ENCODE measurements at places on chromosomes 2 and 18.

GRCh38 chr2:9217838-9218770 lies 11.5 kb downstream of the ASAP2 start:
- no peak for DNase-seq

DNA sequence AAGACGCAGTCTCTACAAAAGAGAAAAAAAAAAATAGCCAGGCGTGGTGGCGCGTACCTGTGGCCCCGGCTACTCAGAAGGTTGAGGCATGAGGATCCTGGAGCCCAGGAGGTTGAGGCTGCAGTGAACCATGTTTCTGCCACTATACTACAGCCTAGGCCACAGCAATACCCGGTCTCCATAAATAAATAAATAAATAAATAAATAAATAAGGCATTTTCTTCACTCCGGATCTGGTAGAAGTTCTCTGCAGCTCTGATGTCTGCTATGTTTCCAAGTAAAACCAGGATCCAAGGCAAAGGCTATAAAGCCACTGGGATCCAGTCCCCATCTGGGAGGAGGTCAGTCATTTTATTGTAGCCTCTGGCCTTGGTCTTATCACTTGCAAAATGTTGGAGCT lies 15.5 kb downstream of the NFE2L2 start:
- DNase-seq, result no peak

GRCh38 chr18:14964002-14964401 lies 216.0 kb downstream of the ANKRD30B start:
- DNase-seq, result no peak

- no peak for DNase-seq
Measured at GRCh38 chr2:159396799-159397198, 110.3 kb upstream of the WDSUB1 start.

DNA sequence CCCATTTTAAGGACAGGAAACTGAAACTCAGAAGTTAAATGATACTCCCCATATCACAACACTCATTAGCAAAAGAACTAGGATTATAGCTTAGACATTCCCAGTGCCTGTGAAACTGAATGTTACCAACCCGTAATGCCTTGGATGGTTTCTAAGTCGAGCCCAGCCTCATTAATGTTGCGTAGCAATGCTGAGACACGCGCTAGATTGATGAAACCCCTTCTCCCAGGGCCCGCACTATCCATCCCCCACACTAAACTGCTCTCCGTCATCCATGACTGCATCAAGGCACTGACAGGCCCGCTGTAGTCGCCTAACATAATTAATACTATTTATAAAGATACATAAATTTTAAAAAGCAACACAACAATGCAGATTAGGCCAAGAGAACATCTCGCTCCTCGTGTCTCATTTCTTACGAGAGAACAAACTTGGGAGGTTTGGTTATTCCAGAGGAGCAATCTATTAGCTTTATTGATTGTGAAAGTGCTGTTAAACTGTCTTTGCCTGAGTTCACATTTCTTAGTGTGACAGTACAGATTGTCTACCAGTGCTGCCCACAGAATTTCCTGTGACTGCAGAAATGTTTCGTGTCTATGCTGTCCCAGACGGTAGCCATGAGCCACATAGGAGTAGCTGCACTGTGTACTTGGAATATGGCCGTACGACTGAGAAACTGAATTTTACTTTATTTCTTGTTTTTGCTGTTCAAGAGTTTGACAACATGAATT lies 312.2 kb upstream of the RAB12 start:
- DNase-seq, result no peak

DNA sequence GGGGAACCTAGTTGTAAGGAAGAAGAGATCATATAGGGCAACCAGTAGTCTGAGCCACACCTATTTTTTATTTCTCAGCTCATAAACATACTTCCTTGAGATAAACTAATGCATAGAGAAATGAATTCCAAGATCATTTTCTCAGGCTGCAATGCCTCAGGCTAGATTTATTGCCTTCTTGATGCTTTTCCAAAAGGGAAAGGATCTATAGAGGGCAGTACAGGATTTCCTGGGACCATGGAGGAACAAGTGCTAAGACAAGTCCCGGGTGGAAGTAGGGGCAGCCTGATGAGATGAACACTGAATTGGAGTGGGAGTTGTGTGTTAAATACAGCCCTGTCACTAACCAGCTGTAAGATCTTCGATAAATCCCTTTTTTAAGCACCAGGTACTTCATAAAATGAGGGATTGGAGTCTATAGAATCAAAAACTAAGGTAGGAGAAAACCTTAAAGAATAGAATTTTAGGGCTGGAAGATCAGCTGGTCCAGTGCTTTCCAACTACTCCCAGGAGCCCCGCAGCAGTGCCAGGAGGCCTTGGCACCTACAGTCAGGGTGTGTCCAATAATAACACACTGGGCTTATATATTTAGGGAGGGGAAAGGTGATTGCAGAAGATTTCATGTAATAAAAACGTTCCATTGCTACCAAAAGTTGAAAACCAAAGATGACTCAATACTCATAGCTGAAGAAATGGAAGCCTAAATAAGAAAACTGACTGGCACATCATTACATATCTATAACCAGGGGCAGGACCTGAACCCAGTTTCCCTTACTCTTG lies 58.1 kb downstream of the SERTAD2 start:
- no peak for DNase-seq

DNA sequence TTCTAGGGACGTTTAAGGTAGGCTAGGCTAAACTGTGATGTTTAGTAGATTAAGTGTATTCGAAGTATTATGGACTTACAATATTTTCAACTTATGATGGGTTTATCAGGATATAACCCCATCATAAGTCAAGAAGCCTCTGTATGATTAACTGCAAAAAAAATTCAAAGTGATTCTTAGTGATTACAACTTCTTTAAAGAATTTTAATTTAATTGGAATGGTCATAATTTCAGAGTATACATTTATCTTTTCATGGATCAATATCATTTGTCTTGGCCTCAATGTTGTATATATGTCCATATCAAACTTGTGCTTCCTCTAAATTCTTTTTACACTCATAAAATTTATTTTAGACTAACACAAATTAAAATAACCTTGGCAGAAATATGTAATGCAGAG lies 183.3 kb upstream of the LRP1B start:
- no peak for DNase-seq

GRCh38 chr2:168404764-168405163 lies 51.3 kb upstream of the CERS6 start:
- no peak for DNase-seq

- DNase-seq, result no peak
Measured at GRCh38 chr2:15059870-15060512, 427.5 kb downstream of the LRATD1 start.

DNA sequence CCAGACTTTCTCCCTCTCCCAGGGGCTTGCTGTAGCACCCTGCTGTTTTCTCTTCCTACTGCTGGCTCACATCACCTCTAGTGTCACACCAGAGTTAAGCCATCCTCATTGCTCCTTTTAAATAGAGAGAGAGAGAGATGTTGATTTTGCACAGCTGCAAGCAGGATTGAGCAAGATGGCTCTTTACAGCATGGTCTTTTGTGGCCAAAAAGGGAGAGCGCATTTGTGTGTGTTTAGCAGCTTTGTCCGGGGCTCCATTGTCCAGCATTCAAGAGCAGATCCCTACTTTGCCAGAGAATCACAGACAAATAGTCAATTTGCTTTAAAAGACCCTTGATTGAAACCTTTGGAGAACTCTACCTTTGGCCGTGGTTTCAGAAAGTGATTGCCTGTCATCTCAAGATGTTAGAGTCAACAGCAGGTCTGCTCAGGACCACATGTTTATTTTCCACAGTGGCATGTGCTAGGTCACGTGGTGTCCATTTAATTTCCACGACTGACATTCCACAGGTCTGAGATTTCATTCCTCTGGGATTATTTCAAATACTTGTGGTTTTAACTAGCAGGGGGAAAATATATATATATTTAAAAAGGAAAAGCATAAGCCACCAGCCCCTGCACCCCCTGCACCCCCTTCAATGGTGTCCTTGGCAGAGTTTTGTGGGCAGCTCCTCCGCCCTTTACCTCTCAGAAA lies 359.9 kb upstream of the SLC14A2 start:
- no peak for DNase-seq

- DNase-seq, result no peak
Measured at GRCh38 chr18:35131387-35132020, 90.3 kb downstream of the MAPRE2 start.

- DNase-seq, result no peak
Measured at GRCh38 chr2:120909102-120909501, 173.4 kb downstream of the GLI2 start.

DNA sequence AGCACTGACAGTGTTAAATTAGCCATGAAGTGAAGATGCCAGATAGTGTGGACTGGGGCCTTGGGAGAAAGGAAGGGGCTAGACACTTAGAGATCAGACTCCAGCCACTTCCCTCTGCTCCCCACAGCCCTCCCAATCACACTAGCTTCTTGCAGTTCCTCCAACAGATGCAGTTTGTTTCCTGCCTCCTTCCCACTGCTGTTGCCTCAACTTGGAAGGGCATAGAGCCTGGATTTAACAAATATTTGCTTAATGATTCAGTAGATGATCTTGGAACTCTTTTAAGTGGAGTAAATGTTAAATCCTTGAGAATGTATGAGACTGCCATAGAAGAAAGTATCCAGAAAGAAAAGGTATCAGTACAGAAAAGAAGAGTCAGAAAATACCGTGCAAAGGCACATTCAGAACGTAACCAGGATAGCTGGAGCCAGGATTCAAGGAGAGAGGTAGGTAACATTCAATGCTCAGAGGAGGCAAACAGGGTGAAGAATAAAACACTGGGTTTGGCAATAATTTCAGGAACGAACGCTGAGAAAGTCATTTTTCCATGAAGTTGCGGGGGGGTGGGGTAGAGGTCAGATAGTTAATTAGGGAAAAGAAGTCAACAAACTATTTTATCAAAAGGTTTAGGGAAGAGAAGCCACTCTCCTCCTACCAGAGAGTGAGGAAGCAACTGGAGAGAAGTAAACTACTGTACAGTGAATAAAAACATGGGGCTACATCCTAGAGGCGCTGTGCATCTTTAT lies 1.3 kb upstream of the BZW1 start:
- DNase-seq, result no peak

DNA sequence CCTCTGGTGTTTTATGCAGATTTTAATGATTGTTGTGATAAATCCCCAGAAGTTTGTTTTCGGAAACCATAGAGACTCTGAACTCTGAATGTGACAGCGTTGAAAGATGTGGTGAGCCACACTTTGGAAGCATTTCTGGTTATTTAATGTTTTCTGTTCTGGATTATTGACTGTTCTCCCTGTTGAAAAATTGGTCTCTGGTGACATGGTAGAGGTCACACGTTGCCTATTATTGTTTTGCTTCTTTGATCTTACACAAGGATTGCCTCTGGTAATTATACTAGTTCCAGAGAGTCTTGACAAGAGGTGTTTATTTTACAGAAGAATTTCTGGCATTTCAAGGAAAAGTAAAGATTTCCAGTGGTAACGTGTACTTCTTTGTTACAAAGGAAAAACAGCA lies 127.1 kb downstream of the GREB1L start:
- no peak for DNase-seq

- DNase-seq, result no peak
Measured at GRCh38 chr2:39135690-39136259, 14.9 kb upstream of the SOS1 start.

DNA sequence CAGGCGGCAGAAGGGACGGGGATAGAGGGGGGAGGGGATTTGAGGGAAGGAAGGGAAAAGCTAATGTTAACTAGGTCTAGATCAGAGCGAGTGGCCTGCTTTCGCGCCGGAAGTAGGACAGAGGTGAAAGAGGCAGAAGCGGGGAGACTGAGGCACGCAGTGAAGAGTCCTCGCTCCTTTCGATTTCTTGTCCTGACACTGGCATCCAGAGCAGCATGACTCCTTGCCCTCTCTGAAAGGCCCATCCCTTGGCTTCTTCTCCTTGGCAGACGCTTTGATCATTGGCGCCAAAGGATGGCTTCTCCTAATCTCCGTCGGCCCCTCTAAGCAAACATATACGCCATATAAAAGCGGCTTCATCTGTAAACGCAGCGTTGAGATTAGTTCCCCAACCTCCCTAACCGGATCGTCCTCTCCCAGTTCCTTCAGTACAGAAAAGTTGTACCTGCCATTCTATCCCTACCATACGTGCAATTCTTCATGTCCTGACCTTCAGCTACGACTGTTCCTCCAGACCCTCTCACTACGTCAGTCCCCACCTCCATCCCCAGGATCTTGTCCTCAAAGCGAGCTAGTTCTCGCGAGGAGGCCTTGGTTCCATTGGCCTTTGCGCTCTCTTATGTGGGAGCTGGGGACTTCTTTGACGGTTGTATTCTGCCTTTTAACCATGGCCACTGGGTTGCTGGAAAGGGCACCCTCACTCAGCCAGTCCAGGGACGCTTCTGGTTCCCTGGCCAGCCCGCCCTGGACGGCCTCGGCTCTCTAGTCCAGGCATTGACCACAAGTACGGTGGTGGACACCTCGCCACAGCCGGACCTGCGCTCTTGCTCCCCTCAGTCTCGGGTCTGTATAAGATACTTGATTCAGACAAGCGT lies 857 bp upstream of the NEUROD1 start:
- DNase-seq, result no peak

DNA sequence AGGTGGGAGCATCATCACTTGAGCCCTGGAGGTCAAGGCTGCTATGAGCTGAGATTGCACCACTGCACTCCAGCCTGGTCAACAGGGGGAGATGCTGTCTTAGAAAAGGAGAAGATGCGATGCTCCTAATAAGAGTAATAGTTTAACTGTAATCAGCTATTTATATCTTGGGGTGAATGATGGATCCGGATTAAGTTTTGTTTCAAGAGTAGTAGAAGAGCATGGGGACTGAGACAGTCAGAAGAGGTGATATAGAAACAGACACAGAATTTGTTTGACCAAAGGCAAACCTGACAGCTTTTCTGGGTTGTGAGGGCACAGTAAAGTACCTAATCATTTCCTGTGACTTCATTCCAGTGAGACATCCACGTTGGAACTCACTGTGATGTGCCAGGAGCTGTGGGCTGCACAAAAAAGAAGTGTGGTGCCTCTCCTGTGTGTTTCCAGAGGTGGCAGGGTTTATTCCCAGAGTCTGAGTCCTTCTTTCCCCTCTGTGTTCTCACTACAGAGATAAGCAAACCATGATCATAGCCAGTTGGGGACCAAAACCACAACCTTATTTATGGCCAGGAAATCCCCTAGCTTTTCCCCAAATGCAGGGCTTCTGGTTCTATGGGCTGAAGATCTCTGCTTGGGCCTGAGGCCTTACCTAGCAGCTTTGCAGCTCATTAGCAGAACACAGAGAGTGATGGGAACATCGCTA lies 113.7 kb downstream of the XRCC5 start:
- no peak for DNase-seq

- no peak for DNase-seq
Measured at GRCh38 chr18:28432339-28432738, 255.4 kb upstream of the CDH2 start.

DNA sequence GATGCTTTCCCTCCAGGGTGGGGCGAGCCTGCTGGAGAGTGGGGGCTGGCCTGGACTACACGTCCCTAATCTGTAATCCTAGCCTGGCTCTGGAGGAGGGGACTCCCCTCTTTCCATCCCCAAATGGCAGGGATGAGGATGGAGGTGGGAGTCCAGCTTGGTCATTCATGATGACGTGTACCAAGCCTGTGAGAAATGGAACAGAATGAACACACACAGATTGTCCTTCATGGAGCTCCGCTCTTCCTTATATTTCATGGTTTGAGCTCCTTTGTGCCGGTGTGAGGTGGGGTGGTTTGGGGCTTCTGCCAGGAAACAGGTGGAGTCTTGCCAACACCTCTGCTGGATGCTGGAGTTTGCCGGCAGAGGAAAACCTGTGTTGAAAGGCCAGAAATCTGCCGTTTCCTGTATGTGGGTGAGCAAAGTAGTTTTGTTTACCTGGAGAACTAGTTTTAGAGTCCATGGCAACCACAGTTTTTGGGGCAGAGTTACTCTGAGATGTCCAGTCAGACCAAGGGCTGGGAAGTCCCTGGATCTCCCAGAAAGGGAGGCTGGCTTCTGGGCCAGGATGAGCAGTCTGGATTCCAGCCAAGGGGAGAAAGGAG lies 417.6 kb upstream of the MEX3C start:
- DNase-seq, result peak; percentile 41

GRCh38 chr2:154911729-154912128 lies 213.2 kb downstream of the KCNJ3 start:
- DNase-seq, result no peak

All from PC-9 (cell line).